ENCODE measurements at places on chromosomes 6 and 20.

GRCh38 chr6:3244003-3244831, 14.5 kb upstream of the PSMG4 start:
- DNase-seq = no peak

DNA sequence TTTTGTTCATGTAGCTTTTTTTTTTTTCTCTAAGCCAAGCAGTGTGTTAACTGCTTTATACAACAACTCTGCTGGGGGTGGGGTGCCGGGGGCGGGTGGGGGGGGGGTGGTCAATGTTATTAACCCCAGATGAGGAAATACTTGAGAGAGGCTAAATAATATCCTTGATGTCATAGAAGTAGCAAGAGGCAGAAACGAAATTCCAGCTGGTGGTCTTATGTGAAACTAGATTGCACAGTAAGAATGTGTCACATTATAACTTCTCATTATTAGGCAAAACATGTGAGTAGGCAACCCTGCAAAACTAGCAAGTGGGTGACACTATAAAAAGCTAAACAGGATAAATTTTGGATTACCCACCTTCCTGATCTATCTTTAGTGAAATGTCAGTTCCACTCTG, 12.8 kb downstream of the MYLK4 start:
- no peak for DNase-seq

- DNase-seq = no peak
These were observed 95.1 kb downstream of the LIN28B start for GRCh38 chr6:105051941-105052471.

DNA sequence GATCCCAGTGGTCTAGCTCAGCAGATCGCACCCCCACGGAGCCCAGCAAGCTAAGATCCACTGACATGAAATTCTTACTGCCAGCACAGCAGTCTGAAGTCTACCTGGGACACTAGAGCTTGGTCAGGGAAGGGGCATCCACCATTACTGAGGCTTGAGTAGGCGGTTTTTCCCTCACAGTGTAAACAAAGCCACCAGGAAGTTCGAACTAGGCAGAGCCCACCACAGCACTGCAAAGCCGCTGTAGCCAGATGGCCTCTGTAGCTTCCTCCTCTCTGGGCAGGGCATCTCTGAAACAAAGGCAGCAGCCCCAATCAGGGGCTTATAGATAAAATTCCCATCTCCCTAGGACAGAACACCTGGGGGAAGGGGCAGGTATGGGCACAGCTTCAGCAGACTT, 18.8 kb downstream of the FRK start:
- no peak for DNase-seq

- DNase-seq = no peak
These were observed 175.8 kb downstream of the TBC1D32 start for GRCh38 chr6:121158438-121158837.

- no peak for DNase-seq
These were observed 12.4 kb upstream of the F13A1 start for GRCh38 chr6:6332811-6333244.

- no peak for DNase-seq
These were observed 166.5 kb downstream of the GMDS start for GRCh38 chr6:2078888-2079287.

DNA sequence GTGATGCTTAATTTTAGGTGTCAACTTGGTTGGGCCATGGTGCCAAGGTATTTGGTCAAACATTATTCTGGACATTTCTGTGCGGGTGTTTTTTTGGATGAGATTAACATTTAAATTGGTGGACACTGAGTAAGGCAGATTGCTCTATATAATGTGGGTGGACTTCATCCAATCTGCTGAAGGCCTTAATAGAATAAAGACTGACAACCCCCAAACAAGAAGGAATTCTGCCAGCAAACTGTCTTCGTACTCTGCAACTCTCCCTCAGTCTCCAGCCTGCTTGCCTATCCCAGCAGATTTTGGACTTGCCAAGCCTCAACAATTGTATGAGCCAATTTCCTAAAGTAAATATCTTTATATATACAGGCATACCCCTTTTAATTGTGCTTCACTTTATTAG, 850.1 kb downstream of the TBC1D32 start:
- DNase-seq = no peak

DNA sequence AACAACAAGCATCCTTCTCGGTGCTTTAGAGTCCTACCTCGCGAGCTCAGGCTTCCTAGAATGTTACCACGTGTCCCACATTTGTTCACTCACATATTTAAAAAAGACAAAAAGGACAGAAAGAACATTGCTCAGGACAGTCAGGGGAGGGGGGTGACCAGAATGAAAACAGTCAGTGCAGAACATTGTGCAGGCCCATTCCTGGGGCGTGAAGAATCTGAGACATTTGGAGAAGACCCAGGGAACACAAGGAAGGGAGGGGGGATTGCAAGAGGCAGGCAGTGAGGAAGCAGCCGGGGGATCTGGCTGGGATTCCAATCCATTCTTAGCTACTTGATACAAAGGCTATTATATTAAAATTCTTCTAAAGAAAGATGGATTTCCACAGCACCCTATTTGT, 270.4 kb upstream of the CITED2 start:
- no peak for DNase-seq

- DNase-seq = no peak
These were observed 1.8 kb upstream of the BIRC7 start for GRCh38 chr20:63233924-63234323.

- no peak for DNase-seq
These were observed 349.2 kb downstream of the ZFAND3 start for GRCh38 chr6:38168699-38169098.

DNA sequence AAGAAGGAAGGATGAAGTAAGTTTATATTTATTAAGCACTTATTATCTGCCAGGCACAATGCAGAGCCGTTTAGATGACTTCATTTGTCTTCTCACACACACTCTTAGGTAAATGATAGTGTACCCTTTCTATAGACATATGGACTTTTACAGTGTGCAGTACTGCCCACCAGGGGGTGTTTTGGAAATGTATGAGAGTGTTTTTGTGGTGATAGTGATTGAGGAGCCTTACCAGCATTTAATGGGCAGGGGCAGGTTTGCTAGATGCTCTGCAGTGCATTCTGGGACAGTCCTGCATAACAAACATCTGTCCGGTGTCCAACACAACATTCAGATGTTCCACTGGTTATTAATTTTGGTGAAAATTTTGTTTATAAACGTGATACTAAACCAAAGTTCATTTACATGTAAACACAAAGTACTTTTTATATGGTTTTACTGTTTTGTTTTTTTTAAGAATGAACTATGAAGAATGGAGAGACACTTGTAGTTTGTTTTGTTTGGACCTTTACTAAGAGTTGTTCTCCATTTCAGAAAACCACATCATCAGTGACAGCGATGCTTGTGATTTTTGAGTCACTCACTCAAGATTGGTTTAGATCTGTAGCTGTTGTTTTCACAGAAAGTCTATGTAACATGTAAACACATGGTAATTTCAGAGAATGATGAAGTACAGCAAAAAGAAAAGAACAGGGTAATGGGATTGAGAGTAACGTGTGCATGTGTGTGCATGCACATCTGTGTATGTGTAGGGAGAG, 19.9 kb downstream of the KCNS1 start:
- DNase-seq = peak; percentile 31

DNA sequence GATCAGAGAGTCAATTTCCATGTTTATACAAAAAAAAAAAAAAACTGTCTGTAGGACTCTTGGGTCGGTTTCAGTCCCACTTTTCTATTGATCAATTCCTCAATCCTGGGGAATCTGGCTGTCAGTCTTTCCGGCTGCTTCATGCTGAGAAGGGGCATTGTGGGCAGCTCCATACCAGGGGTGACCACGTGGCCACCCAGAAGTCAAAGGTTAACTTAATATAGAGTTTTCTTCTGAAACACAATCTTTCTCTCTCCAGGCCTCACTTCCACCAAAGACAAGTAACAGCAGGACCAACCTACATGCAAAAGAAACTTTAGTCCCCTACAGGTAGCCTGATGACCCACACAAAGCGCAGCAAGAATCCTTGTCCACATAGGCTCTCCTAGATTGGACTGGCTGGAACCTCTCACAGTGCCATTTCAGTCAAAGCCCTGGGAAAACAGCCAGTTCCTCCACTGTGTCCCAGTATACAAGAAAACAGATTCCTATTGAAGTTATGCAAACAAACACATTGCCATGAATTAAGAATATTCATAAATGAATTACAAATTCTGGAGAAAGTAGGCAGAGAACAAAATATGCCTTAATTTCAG, 18.5 kb upstream of the SERPINB9 start:
- no peak for DNase-seq

DNA sequence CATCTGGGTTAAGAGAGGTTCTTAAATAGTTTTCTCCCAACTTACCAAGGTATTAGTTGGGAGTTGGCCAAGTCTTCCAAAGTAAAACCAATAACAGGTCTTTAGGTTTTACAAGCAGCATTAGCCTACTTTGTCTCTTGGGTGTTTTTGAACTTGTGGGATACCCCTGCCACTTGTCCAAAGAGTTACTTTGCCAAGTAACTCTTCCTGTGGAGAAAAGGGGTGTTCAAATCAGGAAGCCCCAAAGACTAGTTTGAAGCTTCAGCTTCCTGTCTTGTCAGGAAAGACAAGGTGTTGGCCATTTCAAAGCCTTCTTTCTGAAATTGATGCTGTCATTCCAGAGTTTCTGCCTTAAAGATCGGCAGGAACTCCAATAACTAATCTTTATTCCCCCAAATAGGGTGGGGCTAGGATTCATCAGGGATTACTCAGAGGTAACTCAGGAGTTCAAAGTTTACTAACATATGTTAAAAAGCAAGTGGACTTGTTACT, 822 bp downstream of the RAB22A start:
- DNase-seq = no peak

- no peak for DNase-seq
These were observed 223.4 kb upstream of the MCHR2 start for GRCh38 chr6:100217225-100218012.

DNA sequence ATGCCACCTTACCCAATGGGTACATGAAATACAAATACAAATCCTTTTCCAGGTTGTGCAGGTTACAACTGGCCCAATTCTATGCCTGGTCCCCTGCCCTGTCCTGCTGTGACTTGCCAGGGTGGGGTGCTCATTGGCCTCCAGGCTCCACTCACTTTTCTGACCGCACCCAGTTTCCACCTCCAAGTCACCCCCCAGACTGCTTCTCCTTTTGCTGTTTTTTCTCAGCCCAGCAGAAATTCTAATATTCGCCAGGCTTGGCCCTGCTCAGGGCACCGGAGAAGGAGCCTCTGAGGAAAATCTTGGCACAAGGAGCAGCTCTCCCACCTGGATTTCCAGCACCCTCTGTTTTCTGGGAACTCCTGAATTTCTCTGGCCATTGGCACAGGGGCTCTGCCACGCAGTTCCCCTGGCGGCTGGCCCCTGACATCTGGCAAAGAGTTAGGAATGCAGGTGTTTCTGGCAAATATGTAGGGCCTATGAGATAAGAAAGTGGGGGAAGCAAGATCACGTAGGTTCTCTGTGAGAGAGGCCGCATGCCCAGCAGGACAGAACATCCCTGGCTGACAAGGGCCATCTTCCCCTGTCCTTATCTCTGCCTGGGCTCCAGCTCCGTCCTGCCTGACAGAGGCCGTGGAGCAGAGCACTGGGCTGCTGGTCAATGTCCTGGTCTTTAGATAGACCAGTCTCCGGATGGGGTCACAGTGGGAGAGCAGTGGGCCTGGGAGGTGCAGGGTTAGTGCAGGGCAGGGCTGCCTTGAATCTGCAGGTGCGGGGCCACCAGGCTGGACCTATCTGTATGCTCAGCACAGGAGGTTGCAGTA, 2.9 kb upstream of the RAET1E start:
- DNase-seq = no peak

DNA sequence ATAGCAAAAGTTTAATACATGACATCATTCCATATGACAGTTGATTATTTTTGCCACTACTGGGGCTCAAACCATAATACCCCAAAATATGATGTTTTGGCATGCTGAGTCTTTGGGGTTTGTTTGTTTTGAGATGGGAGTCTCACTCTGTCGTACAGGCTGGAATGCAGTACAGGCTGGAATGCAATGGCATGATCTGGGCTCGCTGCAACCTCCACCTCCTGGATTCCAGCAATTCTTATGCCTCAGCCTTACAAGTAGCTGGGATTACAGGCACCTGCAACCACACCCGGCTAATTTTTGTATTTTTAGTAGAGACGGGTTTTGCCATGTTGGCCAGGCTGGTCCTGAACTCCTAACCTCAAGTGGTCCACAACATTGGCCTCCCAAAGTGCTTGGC, 1.3 kb upstream of the MRS2 start:
- no peak for DNase-seq

- DNase-seq = no peak
These were observed 39.2 kb downstream of the MUC22 start for GRCh38 chr6:31049518-31049917.

GRCh38 chr6:159378411-159379328, 209.5 kb downstream of the FNDC1 start:
- DNase-seq = no peak

DNA sequence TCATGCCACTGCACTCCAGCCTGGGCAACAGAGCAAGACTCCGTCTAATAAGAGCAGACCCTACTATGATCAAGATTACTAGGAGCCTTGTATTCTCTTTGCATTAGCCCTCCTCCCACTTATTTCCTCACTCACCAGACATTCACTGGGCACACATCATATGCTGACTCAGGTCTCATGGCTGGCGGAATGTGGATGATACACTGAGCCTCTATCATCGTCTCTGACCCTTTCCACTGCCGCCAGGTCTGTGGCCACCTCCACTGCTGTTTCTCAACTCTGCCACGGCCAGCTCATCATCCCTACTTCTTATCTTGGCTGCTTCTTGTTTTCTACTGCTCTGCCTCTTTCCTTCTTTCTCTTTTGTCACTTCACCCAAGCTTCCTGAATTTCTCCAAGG, 161.0 kb downstream of the BACH2 start:
- DNase-seq = no peak

DNA sequence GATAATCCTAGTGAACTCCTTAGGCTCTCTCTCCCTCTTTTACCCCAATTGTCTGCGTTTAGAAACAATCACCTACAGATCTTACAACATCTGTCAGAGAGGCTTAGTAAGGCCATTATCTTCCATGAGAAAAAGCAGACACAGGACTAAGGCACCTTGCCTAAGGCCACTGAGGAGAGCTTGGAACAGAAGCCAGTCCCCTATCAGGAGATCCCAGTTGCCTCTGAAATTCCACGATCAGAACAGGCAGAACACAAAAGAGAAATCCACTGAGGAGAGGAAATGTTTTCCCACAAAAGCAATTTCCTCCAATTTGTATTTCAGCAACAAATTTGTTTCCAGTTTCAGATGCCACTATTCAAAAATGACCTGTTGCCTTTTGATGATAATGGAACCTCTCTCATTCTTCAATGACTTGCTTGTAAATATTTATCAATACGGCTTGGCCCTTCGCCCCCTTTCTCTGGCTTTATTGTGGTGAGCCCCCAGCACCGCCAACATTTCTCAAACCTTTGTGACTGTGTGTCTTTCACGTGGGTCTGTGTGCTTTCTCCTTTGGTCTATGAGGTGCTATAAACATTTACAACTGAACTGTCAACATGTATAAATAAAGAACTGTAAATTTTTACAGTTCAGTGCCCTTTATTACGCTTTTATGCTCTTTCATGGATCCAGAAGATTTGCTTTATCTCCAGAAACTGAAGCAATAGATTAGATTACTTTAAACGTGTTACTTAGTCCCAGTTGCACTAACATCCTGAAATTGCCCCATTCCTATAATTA, 187.8 kb upstream of the PHACTR1 start:
- no peak for DNase-seq
